ENCODE measurements at places on chromosomes 16 and 17.

DNA sequence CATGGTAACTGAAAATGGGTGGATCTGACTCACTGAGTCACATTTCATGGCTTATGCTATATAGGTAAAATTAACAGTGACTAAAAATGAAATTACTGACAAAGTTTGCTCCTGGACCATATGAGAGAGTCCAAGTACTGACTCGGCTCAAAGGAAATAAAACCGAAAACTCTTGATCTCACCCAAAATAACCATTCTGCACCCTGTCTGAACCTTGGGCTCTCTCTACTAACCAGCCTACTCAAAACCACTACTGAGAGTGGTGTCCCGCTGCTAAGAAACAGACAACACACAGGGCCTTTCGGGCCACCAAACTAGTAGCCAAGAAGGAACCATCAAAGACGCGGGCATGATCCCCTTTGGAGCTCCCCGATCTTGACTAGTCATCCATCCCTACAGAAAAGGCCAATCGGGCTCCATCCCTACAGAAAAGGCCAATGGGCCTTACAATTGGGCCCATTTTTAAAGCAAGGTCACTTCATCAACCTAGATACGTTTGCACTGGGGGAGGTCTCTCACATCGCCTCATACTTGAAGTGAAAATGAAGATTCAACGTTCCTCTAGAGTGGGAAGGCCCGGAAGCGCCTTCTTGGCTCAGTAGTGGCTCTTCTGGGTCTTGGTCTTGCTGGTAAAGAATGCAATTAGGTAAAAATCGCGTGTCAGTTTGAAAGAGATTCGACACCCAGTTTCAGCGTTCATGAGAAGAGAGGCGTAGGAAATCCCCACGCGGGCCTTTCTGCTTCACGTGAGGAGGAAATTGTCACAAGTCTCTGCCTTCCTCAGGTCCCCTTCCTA, 720 bp upstream of the ZPBP2 start:
- DNase-seq, result no peak

- DNase-seq, result no peak
Observed at GRCh38 chr17:27630607-27631410, at the start of gene LGALS9. Gene LGALS9, plus strand, starts transcription at chr17:27631188. Its CDS starts 78 bp downstream, at chr17:27631266.

- no peak for DNase-seq
Observed at GRCh38 chr17:60610473-60610872, 10.5 kb downstream of the PPM1D start.

DNA sequence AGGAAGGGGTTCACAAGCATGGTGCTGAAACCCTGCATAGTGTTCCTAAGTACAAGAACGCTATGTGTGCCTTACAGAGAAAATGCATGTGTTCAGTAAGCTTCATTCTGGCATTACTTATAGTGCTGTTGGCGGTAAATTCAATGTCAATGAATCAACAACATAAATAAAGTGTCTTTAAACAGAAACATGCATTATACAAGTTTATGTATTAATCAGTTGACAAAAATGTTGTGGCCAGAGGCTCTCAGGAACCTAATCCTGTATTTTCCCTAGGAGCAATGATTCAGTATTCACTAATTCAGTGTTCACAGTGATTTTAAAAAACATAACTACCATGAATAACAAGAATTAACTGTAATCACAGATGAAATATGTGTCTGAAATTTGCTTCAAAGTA, 47.1 kb upstream of the MYOCD start:
- no peak for DNase-seq

- no peak for DNase-seq
Observed at GRCh38 chr17:60468371-60468770, 46.1 kb downstream of the CHCT1 start.

Measured in stimulated activated CD8-positive, alpha-beta memory T cell treated with anti-CD3 and anti-CD28 coated beads, Interleukin-7, amount 100 ng/mL, for 1 hour (primary cell).